ENCODE measurements at places on chromosomes 7 and 10.

- DNase-seq = no peak
These were observed 57.2 kb downstream of the CREB5 start for GRCh38 chr7:28469562-28469961.

- no peak for DNase-seq
These were observed 33.6 kb upstream of the SLC26A4 start for GRCh38 chr7:107627002-107627401.

DNA sequence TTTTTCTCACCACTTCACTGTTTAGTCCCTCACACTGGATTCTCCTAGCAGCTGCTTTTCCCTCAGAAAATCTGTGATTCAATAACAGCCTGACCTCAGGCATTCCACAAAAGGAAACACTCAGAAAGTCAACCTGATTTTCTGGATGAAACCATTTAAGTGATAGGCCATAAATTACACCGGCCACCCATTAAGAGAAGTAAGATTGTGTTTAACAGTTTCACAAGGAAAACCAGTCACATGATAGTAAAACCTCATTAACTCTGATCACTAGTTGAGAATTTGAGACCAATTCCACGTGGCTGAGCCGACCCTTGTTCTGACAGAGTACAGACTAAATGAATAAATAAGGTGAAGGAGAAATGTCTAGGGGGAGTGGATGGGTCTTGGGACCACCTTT, 7.7 kb downstream of the GRM8 start:
- no peak for DNase-seq

DNA sequence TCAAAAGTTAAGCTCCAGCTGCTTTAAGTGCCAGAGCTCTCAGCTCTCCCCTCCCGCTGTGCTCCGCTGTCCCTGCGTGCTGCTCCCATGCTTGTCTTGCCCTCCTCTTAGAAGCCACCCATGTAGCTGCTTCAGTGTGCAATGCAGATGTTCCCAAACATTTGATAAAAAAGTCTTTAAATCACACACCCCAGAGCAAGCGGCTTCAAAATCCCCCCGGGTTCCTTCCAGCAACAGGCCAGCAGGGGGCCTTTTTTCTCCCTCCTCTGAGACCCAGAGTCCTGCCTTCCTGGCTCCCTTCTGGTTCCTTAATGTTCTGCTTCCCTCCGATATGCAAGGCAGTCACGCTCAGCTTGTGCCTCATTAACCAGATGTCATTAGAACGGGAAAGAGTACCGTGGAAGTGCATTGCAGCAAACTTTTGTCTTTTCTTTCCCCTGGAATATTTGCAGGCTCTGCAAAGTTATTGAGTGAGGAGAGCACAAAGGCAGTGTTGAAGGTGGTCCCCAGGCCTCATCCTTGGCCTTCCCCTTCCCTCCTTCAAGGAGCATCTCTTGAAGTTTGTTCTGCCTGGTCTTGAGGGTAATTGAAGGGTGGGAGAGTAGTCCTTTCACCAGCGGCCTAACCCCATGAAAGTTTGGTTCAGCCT, 25.5 kb downstream of the LDB3 start:
- peak; percentile 81 for DNase-seq

DNA sequence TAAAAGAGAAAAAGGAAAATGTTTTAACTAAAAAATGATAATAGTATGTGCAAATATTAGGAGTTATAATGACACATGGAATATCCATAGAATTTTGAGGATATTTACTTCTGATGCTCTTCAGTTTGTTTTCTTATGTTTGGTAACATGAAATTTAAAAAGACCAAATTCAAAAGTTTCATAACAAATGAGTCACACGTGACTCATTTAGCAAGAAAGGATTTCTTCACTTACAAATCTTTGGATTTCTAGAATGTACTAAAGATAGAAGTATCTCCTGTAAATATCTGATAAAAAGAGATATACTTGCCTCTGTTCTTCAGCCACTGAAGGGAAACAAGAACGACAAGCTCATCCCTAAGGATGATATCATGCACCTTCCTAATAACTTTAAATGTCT, 774.5 kb upstream of the LRRTM3 start:
- DNase-seq = peak; percentile 12

DNA sequence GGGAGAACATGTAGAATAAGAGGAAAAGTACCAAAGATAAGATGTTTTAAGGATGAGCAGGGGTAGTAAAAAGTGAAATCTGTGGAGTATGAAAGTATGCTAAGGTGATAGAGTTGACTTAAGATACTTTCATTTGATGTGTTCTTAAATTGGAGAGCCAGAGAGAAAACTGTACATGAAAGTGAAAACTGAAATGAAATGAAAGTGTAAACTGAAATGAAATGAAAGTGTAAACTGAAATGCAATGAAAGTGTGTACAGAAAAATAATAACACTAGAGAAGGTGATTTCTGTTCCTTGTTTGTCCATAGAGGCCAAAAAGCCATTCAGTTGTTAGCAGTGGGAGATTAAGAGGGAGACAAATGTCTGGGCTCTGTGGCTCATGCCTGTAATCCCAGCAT, 17.5 kb downstream of the AHR start:
- no peak for DNase-seq

- DNase-seq = no peak
These were observed 358.2 kb upstream of the NPVF start for GRCh38 chr7:25586513-25586912.

DNA sequence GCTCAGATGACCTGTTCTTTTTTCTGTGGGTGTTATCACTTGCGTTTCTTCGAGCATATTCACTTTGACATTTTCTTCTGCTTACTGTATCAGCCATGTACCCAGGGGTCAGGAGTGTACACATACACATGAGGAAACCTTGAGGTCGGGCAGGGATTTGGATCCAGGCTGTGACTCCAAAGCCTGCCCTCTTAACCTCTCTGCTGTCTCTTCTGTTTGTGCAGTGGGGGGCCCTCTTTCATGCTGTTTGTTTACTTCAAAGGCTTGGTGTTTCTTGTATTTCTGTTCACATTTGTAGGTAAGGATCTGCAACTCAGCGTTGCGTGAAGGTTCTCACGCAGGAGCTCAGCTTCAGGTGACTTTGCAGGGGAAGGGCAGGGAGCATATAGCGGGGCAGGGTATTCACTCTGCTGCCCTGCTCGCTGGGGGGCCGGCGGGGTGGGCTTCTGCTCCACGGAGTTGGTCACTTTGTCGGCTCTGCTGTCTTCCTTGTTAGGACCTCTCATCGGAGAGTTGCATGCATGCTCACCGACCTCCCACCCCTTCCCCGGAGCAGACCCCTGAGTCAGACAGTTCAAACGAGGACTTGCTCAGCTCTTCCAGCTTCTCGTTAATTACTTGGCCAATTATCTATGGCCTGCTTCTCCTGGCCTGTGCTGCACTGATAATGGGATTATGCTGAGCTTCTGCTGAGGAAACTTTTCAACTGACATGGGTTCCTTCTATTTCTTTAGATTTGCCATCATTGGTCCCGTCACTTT, 77.5 kb downstream of the SDK1 start:
- no peak for DNase-seq

DNA sequence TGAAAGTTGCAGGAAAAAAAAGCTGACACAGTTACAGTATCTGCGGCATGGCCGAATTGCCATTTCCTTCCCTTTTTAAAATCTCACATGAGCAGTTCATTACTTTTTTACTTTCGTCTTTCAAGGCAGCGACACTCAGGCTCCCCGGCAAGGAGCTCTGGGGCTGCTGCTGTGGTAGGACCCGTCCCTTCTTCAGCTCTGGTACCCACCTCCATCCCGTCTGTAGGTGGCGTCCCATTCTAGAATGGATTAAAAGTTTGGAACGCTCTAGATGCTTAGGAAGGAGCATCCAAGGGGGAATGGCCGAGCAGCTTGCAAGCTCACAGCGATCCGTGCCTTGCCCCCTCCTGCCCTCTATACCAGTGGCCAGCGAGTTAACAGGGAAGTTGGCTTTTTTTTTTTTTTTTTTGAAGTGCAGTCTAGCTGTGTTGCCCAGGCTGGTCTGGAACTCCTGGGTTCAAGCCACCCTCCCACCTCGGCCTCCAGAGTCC, 22.8 kb upstream of the TTYH3 start:
- peak; percentile 31 for DNase-seq

All from GM23248 (cell line).